Eye (tissue), 1 donor: ENCODE measurements at places on chromosomes 6 and 20.
A peak's percentile ranks its signal among the peaks of the same experiment; 100 is the strongest.

DNA sequence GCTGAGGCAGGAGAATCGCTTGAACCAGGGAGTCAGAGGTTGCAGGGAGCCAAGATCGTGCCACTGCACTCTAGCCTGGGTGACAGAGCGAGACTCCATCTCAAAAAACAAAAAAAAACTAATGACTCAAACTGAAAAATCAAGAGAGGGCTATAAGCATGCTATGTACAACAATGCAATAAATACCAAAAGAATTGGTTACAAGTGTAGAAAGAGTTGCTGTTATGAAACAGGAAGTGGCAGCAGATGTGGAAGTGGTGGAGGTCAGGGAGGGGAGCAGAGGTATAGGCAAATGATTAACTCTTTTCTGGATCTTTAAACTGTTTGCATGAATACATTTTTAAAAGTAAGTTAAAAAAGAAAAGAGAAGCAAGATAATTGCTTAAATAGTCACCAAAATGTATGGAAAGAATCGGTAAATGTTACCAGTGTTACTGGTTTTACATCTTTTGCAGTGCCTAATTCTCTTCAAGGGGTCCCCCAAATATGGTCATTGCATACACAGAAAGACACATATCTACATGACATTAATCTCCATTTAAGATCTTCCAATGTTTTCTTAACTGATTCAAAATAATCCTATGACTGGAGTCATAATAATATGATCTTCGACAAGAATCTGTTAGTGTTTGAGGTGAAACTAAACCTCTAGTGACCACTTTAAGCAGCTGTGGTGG lies 15.0 kb downstream of the CALHM6 start:
- DNase-seq = no peak

GRCh38 chr20:49646126-49646525 lies 67.6 kb downstream of the B4GALT5 start:
- no peak for DNase-seq

GRCh38 chr20:11808841-11809240 lies 108.9 kb upstream of the BTBD3 start:
- no peak for DNase-seq

- no peak for DNase-seq
Measured at GRCh38 chr6:71031912-71032311, 75.1 kb upstream of the B3GAT2 start.

DNA sequence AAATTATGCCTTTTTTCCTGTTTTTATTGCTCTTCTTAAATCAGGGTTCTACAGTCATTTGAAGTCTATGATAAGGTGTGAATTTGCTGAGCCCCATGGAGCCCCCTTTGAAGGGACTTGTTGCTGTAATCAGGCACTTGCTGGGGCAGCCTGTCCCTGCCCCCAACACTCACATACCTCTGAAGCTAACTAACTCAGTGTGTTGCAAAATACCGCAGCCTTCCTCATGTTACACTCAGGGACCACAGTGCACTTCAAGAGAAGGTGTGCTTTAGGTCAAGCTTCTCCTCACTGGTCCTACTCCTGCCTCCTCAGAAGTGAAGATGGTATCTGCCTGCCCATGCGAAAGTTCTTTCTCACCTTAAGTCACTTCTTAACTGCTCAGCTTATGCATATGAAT lies 66.1 kb upstream of the GLP1R start:
- DNase-seq = no peak

GRCh38 chr6:4397307-4397706 lies 261.9 kb upstream of the ECI2 start:
- DNase-seq = peak; percentile 74

- DNase-seq = peak; percentile 81
Measured at GRCh38 chr6:52362443-52363227, 684 bp downstream of the PAQR8 start.
